Fibroblast of gingiva (primary cell): ENCODE measurements at places on chromosomes 2 and 18.

- DNase-seq = no peak
Measured at GRCh38 chr2:30677861-30678385, 129.3 kb downstream of the CAPN13 start.

DNA sequence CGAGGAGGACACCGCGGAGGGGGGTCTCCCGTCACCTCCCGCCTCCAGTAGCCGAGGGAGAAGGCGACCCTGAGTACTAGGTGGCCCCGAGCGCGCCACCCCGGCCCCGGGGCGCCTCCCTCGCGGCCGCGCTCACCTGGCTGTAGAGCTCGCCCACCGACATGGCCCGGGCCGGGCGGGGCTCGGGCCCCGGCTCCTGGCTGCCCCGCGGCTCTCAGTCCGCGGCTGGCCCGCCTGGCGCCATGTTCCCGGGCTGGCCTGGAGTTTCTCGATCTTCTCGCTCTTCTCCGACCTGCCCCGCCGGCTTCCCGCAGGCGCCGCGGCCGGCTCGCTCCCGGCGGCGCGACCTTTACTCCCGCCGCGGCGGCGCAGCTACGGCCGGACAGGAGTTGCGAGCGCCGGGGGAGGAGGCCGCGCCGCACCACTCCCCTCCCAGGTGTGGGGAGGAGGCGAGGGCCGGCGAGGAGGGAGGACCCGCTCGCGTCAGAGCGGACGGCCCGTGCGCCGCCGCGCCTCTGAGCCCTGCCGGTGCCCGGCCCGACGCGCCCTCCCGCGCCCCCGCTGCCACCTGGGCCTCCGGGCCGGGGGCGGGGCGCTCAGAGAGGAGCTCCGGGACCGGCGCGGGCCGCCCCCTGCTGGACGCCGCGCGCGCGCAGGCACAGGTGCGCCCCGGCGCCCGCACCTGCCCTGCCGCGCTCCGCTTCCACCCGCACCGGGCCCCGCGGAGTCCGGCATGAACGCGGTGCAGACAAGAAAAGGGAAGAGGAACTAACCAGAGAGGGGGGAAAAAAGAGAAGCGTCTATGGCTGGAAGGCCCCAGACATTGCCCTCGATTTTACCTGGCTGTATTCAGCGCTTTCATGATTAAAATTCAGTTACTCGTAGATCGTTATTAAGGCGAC lies at the start of gene MYO5B:
MYO5B (minus strand) TSS at position 517 of the 902 bp plus-strand sequence; CDS start at position 163, 354 bp downstream.
- DNase-seq = no peak

- DNase-seq = no peak
Measured at GRCh38 chr2:67532387-67532786, 135.3 kb downstream of the ETAA1 start.

GRCh38 chr18:23134780-23135549 lies at the start of gene CABLES1:
TSS of gene CABLES1 (plus strand) at chr18:23135485. CDS start at chr18:23135763, 278 bp downstream.
- DNase-seq = peak; percentile 52

DNA sequence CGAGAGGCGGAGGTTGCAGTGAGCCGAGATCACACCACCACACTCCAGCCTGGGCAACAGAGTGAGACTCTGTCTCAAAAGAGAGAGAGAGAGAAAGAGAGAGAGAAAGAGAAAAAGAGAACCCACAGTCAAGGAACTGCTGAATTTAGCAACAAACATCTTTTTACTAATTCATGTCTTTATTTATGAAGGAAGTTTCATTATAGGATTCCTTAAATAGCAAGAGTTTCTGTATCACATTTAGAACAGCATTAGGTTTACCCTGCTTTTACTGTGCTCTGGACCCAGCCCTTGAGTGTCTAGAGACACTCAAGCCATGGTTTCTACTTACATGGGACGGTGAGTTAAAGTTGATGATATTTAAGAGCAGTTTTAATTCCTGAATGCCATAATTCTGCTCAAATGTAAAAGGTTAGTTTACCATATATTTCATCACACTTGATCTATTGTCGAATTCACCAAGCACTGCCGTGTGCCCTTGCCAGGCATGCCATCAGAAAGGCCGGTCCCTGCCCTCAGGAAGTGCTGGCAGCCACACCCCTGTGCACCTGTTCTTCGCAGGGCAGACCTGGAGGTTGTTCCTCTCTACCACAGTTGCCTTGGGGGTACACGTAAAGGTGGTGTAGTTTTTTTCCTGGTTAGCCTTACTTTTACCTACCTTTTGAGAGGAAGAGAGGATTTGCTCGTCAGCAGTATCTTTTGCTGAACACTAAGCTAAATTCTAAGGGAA lies 153.3 kb downstream of the LDLRAD4 start:
- no peak for DNase-seq

- DNase-seq = no peak
Measured at GRCh38 chr2:97761192-97761591, 47.8 kb downstream of the ZAP70 start.

DNA sequence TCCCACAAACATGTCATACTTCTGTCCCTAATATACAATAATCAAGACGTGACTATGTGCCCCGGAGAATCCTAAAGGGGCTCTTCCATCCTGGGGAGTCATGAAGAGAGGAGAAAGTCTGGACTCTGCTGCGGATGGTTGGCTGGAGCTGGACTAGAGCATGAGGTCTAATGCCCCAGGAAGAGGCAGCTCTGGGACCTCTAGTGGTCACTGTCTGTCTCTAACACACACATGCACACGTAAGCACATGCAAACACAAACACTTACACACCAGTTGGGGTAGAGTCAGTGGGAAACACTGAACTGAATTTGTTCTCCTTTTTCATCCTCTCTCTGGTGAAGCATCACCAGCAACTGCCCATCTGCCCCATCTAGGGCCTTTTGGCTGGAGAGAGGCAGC lies 271.6 kb downstream of the TDRD15 start:
- no peak for DNase-seq

- no peak for DNase-seq
Measured at GRCh38 chr18:10973567-10974203, 175.7 kb downstream of the PIEZO2 start.

DNA sequence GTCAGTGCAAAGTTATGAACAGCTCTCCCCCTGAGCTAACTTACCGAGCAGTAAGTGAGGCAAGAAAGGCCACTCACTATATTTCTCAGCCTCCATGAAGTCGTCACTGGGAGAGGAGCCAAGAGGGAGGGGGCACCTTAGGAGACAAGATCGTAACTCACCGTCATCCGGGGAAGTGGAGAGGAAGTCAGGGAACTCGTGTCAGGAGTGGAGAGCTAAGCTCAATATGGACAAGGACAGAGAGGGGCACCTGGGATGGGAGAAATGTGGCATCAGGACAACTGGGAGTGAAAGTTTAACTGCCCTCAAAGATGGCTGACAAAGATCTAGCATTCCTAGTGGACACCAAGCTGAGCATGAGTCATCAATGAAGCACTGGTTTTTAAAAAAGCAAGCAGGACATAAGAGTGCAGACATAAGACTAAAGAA lies 37.1 kb downstream of the BCL11A start:
- DNase-seq = no peak

GRCh38 chr2:152062125-152063091 lies 36.4 kb downstream of the CACNB4 start:
- peak; percentile 81 for DNase-seq

DNA sequence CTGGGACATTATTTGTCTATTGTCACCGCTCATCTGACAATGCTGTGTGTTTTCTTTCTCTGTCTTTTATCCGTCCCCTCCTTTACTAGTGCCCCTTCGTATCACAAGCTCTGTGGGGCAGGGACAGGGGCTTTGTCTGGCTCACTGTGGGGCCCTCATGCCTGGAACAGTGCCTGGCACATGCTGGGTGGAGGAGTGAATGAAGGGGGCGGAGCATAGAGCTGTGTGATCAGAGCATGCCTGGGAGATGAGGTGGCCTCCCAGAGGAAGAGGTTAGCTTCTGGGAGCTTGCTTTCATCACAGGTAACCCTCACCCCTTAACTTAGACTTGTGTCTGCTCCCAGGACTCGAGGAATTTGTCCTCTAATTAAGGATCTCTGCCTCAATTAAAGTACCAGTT lies 16.4 kb downstream of the MTCL1 start:
- no peak for DNase-seq

DNA sequence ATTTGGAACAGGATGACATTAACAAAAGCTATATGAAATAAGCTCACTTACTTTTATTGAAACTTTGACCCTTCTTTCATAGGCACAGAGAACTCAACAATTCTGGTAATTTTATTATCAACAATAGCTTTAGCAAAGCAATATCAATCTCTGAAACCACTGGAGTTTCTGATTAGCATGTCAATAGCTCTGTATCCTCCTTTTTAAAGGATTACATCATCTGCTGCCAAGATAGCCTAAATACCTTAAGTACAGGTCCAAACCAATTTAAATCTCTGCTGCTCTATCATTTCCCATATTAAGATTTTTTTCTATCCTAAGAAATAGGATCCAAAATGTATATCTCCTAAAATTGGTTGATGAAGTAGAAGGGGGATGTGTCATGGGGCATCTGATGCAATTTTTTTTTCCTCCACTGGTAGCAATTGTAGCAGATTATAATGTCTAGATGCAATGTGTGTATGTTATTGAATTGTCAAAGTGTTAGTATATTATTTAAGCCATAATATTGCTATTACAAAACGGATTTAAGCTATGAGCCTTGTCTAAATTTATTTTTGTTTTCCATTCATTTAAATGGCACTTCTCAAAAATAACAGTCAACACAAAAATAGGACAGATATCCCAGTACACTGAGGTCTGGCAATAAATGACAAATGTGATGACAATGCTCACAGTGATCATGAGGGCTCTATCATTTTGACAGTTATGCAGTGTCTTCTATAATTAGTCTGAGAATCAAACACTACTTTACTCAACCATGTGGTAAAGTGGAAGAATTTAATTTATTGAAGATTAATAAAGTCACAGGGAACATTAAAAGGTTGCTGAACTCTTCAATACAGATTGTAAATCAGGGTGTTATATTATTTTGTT lies 328.4 kb downstream of the CDH7 start:
- no peak for DNase-seq

- no peak for DNase-seq
Measured at GRCh38 chr18:62839874-62840713, 124.8 kb downstream of the PHLPP1 start.

GRCh38 chr18:45275367-45276113 lies 339.7 kb upstream of the SLC14A2 start:
- DNase-seq = peak; percentile 27
